K562 (cell line): ENCODE measurements at places on chromosomes 7 and 10.

DNA sequence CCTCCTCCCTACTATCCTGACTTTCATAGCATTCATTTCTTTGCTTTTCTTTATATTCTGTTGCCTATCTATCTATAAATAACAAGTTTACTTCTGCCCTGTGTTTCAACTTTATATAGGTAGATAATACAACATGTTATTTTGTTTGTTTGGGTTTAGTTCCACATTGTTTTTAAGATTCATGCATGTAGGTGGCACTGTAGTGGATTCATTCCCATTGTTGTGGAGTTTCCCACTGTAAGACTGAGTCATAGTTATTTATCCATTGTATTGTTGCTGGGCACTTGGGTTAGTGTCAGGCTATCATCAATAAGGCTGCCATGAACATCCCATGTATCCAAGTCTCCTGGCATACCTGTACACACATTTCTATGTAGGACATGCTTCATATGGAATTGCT is 127.7 kb downstream of the ARHGAP22 start:
- no peak for DNase-seq

GRCh38 chr10:132363376-132363775 is 31.4 kb downstream of the LRRC27 start:
- DNase-seq = no peak

- no peak for DNase-seq
Measured at GRCh38 chr7:89123871-89124270, 328.3 kb upstream of the TEX47 start.

DNA sequence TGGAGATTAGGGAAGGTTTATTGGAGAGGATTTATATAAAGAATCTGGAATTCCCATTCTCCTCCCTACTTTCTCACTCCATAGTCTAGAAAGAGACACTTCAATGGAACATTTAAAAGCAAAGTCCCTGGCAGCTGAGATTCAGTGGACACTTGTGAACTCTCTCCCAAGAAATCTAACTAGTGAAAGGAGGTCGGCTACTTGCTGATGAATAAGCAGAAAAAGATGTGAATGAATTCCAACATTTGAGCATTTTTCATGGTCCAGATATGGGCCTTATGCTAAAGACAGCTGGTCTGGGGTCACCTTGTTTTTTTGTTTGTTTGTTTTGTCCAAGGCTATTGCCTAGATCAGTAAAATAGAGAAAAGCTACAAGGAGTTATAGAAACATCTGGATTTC is 141.1 kb upstream of the LRRTM3 start:
- no peak for DNase-seq

DNA sequence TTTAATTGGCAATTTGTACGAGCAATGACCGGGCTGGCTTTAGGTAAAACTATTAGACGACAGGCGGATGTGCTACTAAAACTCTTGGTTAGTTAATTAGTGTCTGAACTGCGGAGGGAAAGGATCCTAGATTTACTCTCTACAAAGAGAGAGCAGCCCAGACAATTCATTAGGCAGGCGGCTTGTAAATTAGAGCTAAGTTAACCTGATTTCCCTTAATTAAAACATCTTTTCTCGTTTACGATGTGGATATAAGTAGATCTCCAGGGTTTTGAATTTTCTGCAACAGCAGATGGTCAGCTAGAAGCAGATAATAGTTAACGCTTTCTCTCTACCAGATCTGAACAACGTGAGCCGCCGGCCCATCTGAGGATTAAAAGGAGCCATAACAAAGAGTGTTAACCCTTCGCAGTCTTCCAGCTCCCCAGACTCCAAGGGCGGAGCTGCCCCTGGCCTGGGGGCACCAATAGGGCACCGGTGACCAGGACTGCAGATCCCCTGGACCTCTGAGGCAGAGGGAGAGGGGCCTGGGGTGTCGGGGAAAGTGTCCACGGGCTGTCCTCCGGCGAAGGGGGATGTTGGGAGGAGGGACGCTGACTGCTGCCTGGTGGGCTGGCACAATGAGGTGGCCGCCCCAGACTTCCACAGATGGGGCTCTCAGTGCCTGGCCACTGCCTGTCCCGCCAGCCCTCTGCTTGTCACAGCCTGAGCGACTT is 6.3 kb upstream of the UNCX start:
- DNase-seq = no peak

- peak; percentile 66 for DNase-seq
Measured at GRCh38 chr10:17430647-17431355, 23.6 kb downstream of the ST8SIA6 start.
